Stimulated activated CD4-positive, alpha-beta T cell treated with anti-CD3 and anti-CD28 coated beads, TNF-alpha, amount 100 ng/mL, for 24 hours (primary cell): ENCODE measurements at places on chromosomes 12 and 14.

GRCh38 chr12:32821293-32821692 lies 65.6 kb upstream of the YARS2 start:
- no peak for DNase-seq

GRCh38 chr12:26564391-26564790 lies 268.6 kb downstream of the ITPR2 start:
- no peak for DNase-seq

DNA sequence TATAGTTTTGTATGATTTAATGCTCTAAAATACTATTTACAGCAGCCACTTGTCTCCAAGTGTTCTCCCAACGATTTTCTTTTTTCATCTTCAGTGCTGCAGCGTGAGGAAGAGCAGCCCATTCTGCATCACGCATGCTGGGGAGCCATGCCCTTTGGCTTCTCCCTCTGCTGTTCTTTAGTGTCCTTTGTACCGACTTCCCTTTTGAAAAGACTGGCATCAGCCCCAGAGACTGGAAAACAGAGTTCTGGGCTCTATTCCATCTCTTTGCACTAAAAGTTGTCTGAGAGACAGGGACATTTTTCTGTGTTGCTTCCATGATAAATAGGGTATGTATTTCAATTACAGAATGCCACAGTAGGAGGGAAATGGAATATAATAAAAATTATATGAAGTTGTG lies 105.1 kb downstream of the RERG start:
- no peak for DNase-seq

DNA sequence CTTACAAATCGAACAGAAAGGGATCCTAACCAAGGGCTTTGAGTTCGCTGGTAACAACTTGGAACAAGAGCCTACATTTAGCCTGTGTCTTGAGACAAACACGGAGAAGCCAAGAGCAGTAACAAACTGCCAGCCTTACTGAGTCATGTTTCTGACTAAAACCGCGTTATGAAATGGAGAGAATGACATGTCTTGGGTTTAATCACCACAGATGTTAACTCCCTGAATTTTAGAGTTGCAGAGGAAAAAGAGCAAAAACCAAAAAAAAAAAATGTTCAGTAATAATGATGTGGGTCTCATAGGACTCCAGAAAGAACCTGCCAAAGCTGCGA lies 1.0 kb downstream of the BLTP3B start:
- peak; percentile 27 for DNase-seq

GRCh38 chr14:21505012-21505553 lies 6.1 kb downstream of the METTL3 start:
- no peak for DNase-seq

DNA sequence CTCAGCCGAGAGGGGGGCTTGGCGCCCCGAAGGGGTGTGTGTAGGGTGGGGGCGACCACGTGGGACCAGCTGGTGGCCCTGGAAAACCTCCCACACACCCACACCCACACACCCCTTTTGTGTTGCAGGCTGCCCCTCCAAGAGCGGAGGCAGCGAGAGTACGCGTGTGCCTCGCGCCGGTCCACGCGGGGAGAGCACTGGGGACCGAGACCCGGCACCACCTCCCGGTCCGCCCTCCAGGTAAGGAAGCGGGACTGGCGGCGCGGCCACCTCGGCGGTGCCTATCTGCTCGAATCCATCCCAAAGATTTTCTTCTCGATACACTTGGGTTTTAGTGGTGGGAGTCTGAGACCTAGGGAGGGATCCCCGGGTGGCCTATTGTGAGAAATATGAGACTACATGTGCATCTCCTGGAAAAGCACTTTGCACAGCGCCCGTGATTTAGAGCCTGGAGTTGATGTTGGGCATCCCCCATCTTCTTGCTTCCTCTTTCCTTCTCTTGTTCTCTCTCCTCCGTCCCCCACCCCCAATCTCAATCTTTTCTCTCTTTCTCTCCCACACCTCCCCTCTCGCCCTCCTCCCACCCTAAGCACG lies 393 bp downstream of the SYT1 start:
- no peak for DNase-seq

- no peak for DNase-seq
Measured at GRCh38 chr12:44519931-44520330, 356.2 kb downstream of the NELL2 start.

DNA sequence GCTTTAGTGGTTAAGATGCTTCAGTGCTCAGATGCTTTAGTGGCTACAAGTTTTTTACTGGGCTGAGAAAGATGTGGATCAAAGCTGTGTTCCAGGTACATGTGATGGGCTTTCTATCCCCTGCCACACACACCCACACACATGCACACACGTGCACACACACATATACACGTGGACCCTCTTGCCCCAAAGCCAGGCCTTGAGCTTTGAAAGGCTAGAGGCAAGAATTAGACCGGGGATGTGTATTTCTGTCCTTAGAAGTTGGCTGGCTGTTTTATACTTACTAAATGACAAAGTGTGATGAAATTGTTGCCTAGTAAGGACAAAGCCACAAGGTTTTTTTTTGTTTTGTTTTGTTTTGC lies 376.5 kb downstream of the C12orf75 start:
- DNase-seq, result no peak

GRCh38 chr14:32950584-32950983 lies 11.9 kb downstream of the NPAS3 start:
- DNase-seq, result no peak

- no peak for DNase-seq
Measured at GRCh38 chr12:45912774-45913173, 77.6 kb downstream of the SCAF11 start.

- no peak for DNase-seq
Measured at GRCh38 chr14:51176839-51177238, 63.2 kb upstream of the TMX1 start.

- no peak for DNase-seq
Measured at GRCh38 chr14:77991128-77991772, 178.9 kb upstream of the NRXN3 start.

DNA sequence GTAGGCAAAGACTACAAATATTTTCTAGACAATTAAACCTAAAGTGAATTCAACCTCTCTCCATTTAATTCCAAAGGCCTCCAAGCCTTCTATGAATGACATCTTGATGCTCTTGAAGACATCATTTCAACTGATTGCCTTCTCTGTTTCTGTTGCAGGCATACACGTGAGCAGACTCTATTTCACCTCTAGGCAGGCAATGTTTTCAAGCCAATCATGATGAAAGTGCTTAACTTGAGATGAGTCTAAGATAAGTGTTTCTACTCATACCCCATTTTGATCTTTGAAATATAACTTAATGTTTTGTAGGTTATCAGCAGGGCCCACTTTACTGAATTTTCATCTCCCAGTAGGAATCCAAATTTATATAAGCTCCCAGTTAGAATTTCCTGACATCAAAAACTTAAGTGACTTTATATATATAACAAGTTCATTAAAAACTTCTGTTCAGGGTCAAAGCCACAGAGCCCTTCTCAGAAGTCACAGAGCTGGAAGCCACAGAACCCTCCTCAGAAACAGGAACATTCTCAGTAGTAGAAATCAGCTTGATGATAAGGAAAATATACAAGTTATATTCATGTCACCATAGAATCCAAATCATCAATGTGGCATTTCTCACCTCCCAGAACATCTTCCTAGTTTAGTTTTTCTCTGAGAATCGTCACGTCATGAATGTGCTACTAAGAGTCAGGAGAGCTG lies 108.5 kb downstream of the PHLDA1 start:
- DNase-seq, result no peak

DNA sequence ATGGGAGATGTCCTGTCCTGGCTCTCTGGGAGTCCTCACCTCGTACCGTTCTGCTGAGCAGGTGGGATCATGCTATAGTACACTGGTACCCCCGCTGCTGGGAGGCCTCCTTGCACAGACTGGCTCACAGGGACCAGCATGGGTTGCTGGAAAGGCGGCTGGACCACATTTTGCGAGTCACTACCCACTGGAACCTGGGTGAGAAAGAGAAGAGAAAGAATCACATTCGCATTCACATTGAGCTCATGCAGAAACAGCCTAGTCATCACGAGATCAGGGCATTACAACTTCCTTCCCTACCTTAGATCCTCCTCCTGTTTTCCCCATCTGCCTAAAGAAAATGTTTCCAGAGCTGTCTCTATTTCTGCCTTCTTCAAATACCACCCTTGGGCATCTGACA lies 17.3 kb upstream of the STAC3 start:
- peak; percentile 32 for DNase-seq

DNA sequence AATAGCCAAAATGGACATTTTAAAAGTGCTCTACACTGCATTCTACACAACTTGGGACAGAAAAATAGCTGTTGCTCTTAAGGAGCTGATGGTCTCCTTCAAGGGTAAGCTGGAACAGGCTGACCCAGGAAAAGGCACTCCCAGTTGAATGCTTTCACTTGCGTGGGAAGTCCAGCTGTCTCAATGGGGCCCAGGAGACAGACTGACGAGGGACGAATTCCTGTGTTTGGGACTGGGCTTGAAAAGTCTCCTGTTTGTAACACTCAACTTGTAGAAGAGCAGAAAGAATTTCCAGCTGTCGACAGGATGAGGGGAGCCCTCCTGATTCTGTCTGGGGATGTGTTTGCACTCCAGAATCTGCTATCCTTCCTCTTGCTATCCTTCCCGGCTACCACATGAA lies 180.8 kb downstream of the ZFP36L1 start:
- no peak for DNase-seq

DNA sequence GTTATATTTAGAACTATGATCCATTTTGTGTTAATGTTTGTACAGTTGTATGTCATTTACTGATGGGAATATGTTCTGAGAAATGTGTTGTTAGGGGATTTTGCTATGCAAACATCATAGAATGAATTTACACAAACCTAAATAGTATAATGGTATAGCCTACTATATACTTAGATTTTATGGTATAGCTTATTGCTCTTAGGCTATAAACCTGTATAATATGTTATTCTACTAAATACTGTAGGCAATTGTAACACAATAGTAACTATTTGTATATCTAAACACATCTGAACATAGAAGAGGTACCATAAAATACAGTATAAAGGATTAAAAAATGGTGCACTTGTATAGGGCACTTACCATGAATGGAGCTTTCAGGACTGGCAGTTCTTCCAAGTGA lies 105.4 kb upstream of the GRIN2B start:
- DNase-seq, result no peak

GRCh38 chr14:63605041-63605532 lies 36.6 kb downstream of the WDR89 start:
- DNase-seq, result no peak

- no peak for DNase-seq
Measured at GRCh38 chr14:103155010-103155409, 31.7 kb downstream of the TNFAIP2 start.

- no peak for DNase-seq
Measured at GRCh38 chr14:81261176-81261575, 40.4 kb upstream of the GTF2A1 start.

GRCh38 chr12:91387461-91388134 lies 205.0 kb upstream of the DCN start:
- no peak for DNase-seq

GRCh38 chr12:68861890-68862289 lies 53.9 kb downstream of the MDM2 start:
- no peak for DNase-seq

DNA sequence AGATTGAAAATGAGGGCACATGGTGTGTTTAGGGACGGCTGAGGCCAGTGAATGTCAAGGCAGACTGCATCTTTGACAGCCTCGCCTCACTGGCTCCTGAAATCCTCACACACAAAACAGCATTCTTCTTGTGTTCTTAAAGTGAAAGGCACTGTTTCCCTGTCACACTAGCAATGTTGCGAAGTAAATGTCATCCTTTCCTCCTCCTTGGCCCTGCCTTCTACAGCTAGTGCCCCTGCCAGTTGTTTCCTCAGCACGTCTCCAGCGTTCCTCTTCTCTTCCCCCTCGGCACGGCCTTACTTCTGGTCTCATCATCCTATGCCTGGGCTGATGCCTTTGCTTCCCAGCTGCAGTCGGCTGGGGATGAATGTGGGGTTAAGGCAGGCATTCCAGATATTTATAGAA lies 129.4 kb upstream of the DNM1L start:
- DNase-seq, result no peak

DNA sequence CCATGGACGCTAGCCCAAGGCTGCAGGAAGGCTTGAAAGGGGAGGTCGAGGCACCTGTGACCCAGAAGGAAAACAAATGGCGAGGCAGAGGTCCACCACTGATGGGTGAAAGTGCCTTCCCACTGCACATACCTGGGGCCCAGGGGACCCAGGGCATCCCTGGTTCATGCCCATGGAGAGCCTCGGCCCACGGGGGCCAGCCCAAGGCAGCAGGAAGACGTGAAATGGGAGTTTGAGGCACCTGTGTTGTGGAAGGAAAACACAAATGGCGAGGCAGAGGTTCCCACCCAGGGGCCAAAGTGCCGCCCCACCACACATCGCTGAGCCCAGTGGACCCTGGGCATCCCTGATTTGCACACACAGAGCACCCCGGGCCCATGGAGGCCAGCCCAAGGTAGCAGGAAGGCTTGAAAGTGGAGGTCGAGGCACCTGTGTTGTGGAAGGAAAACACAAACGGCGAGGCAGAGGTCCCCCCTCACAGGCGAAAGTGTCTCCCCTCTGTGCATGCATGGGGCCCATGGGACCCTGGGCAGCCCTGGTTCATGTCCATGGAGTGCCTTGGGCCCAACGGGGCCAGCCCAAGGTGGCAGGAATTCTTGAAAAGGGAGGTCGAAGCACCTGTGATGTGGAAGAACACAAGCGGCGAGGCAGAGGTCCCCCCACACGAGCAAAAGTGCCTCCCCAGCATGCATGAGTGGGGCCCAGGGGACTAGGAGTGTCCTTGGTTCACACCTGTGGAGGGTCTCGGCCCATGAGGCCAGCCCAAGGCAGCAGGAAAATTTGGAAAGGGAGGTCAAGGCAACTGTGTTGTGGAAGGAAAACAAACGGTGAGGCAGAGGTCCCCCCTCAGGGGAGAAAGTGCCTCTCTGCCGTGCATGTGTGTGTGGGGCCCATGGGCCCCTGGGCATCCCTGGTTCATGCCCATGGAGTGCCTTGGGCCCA lies 383.3 kb downstream of the ALG10 start:
- DNase-seq, result no peak

DNA sequence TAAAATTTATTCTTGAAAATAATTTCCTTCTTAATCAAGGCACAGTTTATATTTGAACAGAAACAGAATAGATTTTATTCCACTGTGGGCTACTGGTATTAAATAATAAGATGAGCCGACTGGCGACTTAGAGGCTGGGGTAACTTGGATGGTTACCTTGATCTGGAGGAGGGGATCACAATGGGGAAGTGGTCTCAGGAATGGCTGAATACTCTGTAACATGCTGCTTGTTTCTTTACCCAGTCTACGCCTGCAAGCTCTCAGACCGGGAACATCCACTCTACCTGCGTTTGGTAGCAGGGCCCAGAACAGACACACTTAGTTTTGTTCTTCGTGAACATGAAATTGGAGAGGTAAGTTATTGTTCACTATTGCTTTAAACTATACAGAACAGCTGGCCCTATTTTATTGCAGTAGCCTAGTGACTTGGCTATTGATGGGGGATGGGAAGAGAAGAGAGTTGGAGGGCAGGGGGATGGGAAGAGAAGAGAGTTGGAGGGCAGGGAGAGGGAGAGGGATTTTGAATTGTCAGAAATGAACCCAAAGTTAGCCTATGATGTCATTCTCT lies 67.9 kb downstream of the GNS start:
- no peak for DNase-seq

DNA sequence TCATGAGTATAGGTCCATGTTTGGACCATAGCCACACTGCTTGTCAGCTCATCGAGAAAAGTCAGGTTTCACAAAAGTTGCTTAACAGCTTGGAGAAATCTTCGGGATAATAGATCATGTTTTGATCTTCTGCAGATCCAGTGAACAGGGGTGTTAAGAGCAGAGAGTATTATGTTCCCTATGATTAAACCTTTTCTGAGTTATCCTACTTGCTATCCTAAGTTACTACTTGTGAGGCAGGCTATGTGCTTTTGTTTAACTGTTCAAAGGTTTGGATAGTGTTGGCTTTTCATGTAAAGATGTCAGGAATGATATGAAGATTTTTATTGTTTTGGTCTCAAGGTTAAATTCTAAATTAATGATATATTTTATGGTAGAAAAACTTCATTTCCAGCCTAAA lies 11.1 kb downstream of the NAA30 start:
- DNase-seq, result no peak
